BE2C (cell line): ENCODE measurements at places on chromosomes 1 and 21.

GRCh38 chr1:2969845-2970291 lies 51.4 kb upstream of the ACTRT2 start:
- DNase-seq: no peak

GRCh38 chr1:35432231-35432630 lies 125.0 kb downstream of the KIAA0319L start:
- no peak for DNase-seq

GRCh38 chr1:5459839-5460610 lies 532.2 kb downstream of the NPHP4 start:
- no peak for DNase-seq

- DNase-seq: peak; percentile 87
Observed at GRCh38 chr1:1540090-1540817, at the start of gene TMEM240. TSS of gene TMEM240 (minus strand) at chr1:1540624. CDS start at chr1:1540346, 278 bp downstream.

DNA sequence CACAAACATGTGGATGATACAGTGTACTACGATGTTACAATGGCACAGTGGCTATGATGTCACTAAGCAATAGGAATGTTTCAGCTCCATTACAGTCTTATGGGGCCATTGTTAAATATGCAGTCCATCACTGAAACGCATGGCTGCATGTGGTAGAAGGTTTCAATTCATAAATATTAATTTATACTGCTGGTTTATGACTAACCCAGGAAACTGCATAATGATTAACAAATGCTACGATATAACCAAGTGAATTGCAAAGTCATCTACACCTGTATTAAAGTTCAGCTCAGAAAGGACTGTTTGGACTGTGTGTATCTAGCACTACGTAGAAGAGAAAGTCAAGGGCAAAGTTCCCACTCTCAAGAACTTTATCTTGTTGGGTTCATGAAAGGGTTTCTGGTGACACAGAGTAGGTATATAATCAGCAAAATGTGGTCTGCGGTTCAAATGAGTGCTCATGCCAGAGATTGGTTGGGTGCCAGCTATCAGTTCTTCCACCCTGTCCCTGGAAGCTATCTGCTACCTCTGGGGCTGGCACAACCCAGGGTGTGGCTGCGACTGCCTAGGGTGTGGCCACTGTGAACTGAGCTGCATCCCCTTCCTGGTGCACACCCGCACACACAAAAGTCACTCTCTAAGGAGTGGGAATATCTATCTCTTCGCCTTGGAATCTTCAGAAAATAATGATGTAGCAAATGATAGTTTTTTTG lies 14.8 kb downstream of the MGST3 start:
- peak; percentile 21 for DNase-seq

DNA sequence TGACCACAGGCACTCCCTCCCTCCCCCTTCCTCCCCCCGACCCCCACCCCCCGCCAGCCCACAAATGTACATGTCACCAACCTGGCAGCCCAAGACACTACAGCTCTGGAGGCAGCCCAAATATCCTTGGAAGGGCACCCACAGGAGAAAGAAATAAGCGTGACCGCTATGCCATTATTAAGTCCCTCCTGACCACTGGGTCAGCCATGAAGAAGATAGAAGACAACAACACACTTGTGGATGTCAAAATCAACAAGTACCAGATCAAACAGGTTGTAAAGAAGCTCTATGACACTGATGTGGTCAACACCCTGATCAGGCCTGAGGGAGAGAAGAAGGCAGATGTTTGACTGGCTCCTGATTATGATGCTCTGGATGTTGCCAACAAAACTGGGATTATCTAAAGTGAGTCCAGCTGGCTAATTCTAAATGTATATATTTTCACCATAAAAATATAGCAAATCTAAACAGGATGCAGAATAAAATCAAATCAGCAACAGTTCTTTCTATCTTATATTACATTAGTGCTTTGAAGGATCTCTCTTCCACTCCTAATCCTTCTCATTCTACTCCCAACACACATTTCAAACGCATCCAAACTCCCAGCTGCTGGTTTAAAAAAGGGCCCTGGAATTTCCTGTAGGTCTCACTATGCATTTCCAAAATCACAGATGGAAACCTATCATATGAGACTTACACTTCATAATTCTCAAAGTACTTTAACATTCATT lies 77.4 kb upstream of the SLFNL1 start:
- no peak for DNase-seq

GRCh38 chr1:113998361-113998760 lies 19.1 kb downstream of the OLFML3 start:
- no peak for DNase-seq

DNA sequence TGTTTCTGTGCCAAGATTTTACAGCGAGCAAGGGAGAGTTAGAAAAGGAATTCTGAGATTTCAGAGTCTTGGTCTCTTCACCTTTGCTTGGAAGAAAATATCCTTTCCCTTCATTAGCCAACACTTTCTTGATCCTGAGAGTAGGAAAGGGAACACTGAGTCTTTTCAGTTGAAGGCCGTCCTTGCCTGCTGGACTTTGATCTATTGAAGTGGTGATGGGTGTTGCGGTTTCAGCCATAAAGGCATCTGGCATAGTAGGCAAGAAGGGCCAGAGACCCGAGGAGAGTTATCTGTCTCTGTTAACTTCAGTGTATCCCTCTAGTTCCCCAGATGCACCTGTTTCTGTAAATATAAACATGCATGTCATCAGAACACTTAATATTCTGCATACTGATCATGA lies 9.7 kb downstream of the SELE start:
- no peak for DNase-seq

GRCh38 chr1:47592296-47593012 lies 154.6 kb downstream of the FOXD2 start:
- no peak for DNase-seq

DNA sequence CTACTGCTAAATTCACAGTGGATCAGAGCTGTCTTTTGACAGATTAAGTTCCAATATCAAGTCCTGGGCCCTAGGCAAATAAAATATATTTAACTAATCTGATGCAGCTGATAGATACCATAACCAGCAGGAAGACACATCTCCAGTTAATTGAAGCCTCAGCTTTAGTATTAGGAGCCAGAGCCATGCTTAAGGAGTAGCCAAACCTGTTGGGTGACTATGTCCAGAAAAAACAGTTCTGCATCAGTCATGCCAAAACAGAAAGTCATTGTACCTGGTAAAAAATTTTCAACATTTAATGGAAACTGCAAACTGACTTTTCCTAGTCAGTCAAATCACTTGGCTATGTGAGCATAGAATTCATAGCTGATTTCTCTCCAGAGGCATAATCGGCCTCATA lies 200.5 kb upstream of the RUNX1 start:
- no peak for DNase-seq

DNA sequence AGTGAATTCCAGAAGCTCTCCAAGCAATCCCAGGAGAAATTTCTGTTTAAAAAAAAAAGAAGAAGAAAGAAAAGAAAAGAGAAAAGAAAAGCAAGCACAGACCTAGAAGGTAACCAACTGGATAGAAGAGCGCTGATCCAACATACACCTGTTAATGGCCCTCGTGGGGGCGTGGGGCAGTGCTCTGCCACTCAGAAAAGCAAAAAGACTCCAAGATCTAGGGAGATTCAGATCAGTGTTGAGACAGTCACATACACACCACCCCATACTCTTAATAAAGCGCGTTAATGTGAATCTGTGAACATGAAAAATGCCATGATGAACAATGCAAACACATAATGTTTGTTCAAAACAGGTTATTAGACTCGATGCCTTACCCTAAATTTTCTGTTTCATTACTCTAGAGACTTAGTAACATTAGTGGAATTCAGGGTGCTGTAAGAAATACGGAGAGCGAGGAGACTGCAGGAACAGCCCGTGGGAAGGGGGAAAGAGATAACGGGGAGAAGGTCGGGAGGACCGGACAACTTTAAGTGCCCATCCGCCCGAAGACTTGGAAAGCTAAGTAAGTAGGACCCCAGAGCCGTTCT lies 406 bp downstream of the NME7 start:
- no peak for DNase-seq

- no peak for DNase-seq
Observed at GRCh38 chr1:241253471-241253870, 103.5 kb downstream of the RGS7 start.
